Hippocampal formation (tissue), 2 donors: ENCODE measurements at places on chromosomes 13 and 19.

DNA sequence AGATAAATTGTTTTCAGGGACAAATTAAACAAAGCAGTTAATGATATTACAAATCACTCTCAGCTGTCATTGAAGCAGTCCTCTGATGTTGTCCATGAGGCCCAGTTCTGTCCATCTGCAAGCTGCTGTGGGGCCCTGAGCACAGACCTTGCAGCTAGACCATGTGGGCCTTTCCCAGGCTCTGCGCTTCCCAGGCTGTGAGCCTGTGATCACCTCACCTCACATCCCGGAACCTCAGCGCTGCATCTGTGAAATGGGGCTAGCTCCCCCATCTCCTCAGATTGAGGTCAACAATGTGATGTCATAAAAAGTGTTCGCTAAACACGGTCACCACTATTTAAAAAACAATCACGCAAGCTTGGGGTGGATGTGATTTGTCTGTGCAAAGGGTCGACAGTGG lies 51.9 kb upstream of the UQCRFS1 start:
- no peak for DNase-seq

GRCh38 chr19:23075031-23075733 lies 41.6 kb upstream of the ZNF730 start:
- DNase-seq: no peak

DNA sequence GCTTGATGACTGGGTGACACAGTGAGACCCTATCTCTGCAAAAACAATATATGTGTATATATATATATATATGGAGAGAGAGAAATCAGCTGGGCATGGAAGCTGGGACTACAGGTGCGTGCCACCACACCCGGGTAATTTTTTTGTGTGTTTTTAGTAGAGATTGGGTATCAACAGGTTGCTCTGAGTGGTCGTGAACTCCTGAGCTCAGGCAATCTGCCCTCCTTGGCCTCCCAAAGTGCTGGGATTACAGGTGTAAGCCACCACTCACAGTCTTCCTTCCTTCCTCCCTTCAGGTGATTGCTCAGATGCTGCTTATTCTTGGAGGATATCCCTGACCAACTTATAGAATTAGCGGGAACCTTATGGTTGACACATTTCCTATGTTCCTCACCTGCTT lies 41.9 kb downstream of the ERICH4 start:
- no peak for DNase-seq

DNA sequence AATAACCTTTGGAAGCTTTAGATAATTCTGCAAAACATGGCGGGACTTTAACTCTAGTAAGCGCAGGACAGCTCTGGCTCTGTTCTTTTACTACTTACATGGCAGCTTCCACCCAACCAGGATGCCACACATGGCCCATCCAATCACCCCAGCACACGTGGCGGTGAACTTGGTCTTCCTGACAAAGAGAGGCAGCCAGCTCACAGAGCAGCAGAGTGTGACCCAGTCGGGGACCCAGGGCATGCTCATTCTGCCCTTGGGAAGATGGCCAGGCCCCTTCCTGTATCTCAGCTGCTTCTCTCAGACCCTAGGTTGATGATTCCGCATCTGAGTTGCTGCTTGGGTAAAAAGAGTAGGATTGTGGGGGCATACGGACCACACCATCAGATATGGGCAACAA lies 172.1 kb downstream of the USP12 start:
- no peak for DNase-seq

DNA sequence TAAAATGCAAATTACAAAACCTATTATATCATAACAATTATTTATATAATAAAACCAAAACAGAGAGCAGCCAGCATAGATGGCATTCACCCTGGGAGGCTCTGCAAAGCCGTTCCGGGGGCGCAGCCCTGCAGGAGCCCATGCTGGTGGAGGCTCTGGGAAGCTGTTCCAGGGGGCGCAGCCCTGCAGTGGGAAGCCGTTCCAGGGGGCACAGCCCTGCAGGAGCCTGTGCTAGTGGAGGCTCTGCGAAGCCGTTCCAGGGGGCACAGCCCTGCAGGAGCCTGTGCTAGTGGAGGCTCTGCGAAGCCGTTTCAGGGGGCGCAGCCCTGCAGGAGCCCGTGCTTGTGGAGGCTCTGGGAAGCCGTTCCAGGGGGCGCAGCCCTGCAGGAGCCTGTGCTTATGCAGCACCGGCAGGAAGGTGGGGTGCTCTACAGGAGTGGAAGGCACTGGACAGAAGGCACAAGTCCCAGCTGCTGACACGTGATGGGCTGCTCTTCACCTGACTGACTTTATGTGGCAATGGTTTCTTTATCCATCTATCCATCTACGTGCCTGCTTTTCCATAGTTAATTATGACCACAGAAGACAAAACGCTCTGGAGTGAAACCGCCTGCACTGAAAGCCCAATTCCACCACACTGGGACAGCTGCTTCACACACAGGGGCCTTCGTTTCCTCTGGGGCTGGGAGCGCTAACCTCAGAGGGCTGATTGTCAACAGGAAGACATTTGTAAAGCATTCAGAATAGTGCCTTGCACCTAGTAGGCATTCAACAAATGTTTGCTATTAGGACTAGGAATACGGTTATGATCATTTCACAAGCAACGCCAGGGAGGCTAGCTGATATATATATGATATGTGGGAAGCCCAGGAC lies 23.7 kb downstream of the PCID2 start:
- no peak for DNase-seq

GRCh38 chr13:44622261-44622660 lies 46.1 kb upstream of the TSC22D1 start:
- DNase-seq: no peak

DNA sequence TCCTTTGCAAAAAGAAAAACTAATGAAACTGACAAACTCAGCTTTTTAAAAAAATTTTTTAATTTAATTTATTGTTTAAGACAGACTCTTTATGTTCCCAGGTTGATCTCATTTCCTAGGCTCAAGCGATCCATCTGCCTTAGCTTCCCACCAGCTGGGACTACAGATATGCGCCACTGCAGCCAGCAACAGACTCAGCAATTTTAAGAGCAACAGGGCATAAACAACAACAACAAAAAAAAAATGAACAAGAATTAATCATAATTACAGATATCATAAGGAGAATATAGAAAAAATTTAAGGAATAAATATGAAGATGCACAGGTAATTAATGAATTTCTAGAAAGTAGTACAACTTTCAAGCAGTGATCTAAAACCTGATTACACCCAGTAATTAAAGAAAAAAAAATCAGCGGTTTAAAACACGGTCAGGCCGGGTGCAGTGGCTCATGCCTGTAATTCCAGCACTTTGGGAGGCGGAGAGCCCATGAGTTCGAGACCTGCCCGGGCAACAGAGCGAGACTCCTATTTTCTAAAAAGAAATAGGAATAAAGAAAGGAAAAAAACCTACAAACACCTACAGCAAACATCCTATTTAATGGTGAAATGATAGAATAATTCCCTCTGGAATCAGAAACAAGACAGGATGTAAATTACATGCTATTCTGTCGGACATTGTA lies 1.4 kb downstream of the ZNF699 start:
- no peak for DNase-seq

- DNase-seq: peak; percentile 52
Measured at GRCh38 chr19:42270346-42271044, 1.4 kb downstream of the CIC start.

GRCh38 chr13:30792285-30793000 lies 57.1 kb downstream of the ALOX5AP start:
- DNase-seq: peak; percentile 53

GRCh38 chr13:53045189-53045588 lies 16.6 kb downstream of the OLFM4 start:
- DNase-seq: no peak

GRCh38 chr19:34976611-34977010 lies 12.6 kb upstream of the ZNF792 start:
- no peak for DNase-seq

DNA sequence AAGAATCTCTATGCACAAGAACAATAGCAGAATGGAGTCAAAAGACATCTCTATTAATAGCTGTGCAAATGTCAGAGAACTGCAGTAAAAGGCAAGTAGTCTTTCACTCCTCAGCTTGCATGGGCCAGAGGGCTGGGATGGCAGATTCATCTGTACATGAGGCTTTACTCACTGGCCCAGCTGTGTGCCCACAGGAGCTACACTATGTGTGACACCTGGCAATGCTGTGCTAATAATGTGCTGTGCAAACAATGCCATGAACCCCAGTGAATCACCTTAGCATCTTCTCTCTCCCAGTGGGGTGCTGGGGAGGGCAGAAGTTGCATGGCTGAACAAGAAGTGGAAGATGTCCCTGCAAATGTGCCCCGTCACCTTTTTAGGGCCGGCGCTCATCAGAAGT lies 73.1 kb downstream of the KL start:
- no peak for DNase-seq

GRCh38 chr19:6092329-6093286 lies 17.7 kb downstream of the RFX2 start:
- no peak for DNase-seq

- no peak for DNase-seq
Measured at GRCh38 chr13:110617321-110618072, 2.2 kb downstream of the NAXD start.

DNA sequence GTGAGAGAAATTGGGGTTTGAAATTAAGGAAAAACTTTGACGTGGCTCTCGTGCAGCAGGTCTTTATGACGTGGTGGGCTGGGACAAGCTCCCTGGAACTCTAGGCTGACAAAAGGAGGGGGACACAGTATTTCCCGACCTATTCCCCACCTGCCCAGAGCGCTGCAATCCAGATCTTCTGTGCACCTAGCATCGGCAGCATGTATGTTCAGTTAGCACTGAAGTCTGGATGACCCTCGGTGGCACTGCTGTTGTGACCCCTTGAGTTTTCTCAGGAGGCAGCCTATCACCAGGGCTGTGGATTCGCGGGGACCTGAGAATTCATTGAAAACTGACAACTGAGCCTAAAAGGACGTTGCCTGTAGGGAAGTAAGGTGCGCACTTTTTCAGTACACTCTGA lies 9.1 kb upstream of the ZNF536 start:
- DNase-seq: no peak

DNA sequence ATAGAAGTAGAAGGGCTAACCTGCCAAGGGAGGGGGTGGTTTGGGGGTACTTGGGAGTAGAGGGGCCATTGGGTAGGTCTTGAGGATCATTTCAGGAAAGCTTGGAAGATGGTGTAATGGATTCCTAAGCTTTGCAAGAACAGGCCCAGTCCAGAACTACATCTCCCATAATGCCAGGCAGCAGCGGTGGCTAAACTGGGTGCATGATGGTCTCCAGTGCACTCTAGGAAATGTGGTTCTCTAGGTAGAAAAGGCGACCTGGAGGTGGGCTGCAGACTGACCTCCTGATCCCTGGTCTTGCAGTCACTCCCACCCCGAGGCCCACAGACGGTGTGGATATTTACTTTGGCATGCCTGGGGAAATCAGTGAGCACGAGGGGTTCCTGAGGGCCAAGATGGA lies 3.8 kb downstream of the APLP1 start:
- no peak for DNase-seq

GRCh38 chr13:60369242-60369641 lies 27.8 kb upstream of the TDRD3 start:
- DNase-seq: no peak

DNA sequence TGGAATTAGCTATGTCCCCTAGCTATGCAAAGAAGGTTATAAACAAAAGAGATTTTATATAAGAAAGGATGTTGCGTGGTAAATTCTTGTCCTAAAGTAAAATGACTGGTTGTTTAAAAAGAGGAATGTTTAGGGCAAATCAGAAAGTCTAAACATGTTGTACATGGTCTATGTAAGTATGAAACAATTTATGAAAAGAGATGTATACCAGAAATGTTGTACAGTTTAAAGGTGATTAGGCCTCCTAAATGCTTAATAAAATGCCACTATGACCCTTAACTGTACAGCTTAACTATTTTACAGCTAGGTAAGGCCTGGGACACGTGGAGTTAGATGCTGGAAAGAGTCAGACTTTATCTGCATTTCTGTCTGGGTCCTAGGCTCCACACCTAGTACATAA lies 775.9 kb upstream of the KLHL1 start:
- no peak for DNase-seq

DNA sequence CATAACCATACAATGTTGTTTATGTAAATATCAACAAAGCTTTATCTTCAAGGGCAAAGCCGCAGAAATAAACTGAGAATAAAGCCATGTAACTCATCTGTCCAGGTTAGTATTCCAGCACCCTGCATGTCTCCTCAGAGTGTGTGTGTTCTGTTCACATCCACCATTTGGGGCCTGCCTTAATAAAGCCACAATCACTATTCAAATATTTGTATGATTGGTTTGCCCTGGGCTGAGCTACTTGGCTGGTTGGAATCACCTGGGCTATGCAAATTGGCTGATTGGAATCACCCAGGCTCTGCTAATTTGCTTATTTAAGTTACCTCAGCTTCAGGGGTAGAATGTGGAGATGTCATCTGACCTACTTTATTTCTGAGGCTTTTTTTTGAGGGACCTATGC lies 42.4 kb upstream of the ZNF737 start:
- DNase-seq: no peak

GRCh38 chr19:44653343-44653742 lies 9.6 kb downstream of the PVR start:
- no peak for DNase-seq

- no peak for DNase-seq
Measured at GRCh38 chr19:55700813-55701212, 25.8 kb downstream of the EPN1 start.

- no peak for DNase-seq
Measured at GRCh38 chr13:38897521-38897920, 93.1 kb downstream of the STOML3 start.

DNA sequence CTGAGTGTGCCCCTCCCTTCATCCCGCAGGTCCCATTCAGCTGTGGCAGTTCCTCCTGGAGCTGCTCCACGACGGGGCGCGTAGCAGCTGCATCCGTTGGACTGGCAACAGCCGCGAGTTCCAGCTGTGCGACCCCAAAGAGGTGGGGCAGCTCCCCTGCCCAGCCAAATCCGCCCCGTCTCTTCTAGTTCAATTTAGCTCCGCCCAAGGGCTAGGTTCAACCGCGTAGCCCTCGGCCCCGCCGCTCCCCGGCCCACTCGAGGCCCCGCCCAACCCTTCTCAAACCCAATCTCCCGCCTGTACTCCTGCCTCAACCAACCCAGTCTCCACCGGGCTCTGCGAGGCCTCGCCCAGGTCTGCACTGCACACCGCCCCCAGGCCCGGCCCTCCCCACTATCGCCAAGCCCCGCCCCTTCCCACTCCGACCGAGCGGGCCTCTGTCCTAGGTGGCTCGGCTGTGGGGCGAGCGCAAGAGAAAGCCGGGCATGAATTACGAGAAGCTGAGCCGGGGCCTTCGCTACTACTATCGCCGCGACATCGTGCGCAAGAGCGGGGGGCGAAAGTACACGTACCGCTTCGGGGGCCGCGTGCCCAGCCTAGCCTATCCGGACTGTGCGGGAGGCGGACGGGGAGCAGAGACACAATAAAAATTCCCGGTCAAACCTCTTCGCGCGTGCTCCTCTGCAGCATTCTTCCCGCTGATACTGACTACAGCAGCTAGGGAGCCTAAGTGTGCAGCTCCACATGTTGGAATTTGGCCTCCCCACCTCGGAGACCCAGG lies 2.9 kb downstream of the ETV2 start:
- peak; percentile 64 for DNase-seq

DNA sequence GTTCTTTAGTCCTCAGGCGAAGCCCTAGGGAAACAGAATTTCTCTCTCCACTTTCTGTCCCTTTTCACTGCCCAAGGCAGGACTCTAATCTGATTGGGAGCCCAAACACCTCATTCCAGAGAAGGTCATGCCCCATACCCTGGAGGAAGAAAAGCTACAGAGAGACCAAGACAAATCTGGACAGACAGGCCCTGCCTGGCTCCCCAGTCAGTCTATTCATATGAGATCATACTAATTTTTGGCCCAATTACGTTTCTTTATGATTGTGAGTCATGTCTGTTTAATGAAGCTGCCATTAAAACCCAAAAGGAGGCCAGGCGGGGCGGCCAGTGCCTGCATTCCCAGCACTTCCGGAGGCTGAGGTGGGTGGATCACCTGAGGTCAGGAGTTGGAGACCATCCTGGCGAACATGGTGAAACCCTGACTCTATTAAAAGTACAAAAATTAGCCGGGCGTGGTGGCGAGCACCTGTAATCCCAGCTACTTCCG lies 3.3 kb upstream of the AP3D1 start:
- no peak for DNase-seq
